ENCODE measurements at places on chromosomes 7 and 10.
A peak's percentile ranks its signal among the peaks of the same experiment; 100 is the strongest.

- DNase-seq: no peak
These were observed 13.9 kb downstream of the TMEM176A start for GRCh38 chr7:150814328-150815001.

GRCh38 chr7:155824227-155824886 lies 12.1 kb upstream of the SHH start:
- no peak for DNase-seq

DNA sequence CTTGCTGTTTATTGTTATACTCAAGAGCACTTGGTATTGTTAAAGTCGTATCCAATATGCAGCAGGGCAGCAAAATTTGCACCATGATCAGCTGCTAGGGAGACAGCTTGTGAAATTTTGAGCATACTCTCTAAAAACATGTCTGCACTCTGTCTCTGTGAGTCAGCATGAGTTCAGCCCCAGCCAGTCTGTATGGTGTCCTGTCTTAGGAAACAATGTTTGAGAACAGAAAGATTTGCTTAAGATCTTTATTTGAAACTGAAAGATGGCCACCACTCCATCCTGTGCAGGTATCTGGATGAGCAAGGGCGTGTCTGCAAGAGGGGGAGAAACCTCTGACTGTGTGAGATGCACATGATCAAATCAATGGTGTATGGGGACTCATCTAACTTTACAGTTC lies 97.1 kb downstream of the GNAI1 start:
- DNase-seq: no peak

- no peak for DNase-seq
These were observed 71.3 kb downstream of the AP3M1 start for GRCh38 chr10:74079028-74079935.

GRCh38 chr7:7512861-7513597 lies 22.6 kb downstream of the COL28A1 start:
- DNase-seq: no peak

DNA sequence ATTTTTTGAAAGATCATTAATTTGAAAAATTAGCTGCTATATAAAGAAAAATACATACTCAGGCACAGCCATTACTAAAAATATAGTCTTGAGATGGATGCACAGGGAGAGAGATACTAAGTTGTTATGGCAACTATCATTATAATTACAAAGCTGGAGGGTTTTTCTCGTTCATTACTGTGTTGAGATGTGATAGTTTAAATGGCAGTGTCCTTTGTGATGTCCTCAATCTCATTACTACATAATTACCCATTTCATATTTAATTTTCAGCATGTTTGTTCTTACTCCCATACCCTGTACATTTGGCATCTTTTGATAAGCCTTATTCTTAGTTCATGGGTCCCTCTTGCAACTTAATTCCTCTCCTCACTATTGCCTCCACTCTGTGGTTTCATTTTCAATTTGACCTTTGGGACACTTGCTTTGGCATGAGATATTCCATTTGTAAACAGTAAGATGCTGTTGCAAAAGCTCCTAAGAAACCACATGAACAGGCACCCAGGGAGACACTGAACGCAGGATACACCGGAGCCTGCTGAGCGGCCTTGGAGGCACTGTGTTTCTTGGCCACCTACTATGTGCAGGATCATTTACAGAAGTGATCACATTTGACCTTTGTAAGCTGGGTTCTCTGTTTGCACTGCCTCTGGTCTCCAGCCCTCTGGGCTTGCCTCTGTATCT lies 4.8 kb upstream of the CPXM2 start:
- DNase-seq: no peak

GRCh38 chr7:47088329-47089067 lies 493.4 kb downstream of the TNS3 start:
- DNase-seq: peak; percentile 1

DNA sequence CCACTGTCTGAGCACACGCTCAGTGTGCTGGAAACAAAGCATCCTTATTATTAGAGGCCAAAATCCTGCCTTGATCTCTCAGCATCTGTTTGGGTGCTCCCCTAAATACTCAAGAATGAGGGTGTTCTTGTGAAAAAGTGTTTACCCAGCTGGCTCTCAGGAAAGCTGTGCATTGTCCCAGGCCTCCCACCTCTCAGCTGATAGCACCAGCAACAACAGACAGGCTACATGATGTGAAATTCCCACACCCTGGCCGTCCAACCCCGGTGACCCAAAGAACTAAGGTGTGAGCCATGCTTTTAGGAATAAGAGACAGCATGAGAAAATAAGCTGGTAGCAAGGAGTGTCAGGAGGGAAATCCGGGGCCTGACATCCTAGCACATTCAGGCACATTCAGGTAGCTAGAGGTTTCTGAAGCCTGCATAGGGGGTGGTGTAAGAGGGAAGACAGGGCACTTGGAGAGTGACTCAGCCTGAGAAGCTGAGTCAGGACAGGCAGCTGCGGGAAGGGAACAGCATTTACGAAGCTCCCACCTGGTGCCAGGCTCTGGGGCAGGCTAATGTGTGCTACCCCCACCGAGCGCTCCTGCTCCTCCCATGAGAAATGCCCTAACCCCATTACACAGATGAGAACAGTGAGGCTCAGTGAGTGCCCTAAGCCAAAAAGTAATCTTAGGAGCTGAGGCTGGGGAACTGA lies 205.6 kb downstream of the GRID1 start:
- no peak for DNase-seq

DNA sequence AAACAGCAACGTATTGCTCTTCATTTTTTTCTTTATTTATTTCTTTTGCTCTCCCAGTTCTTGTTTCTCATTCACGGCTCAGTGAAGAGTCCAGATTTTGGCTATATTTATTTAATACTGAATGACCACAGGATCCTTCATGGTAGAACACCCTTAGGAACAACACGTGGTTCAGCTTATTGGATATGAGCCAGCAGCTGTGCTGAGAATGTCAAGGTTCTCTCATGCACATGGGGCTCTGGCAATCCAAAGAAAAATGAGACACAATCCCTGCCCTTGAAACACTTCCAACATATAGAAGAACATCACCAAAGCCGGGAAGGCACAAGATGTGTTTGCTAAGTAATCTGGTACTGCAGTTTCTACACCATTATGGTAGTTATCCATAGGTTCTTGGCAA lies 852.9 kb downstream of the SORCS1 start:
- DNase-seq: no peak

DNA sequence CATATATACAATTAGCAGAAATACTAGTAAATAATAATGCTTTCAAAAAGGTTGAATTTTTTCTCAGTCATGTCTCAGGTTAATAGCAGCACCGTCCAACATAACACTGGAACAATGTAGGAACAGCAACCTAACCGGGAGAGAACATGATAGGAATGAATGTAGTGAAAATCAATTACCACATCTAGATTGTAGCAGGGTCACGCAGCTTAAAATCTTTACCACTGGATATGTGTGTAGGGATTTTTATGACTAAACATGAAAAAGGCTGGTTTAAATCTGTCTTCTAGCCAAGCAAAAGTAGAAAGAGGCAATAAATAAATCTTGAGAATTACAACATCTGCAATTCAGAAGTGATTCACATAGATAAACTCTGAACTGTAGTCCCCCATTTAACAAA lies 326.0 kb downstream of the DGKB start:
- no peak for DNase-seq

GRCh38 chr7:157651366-157652160 lies 314.8 kb downstream of the DNAJB6 start:
- DNase-seq: no peak

DNA sequence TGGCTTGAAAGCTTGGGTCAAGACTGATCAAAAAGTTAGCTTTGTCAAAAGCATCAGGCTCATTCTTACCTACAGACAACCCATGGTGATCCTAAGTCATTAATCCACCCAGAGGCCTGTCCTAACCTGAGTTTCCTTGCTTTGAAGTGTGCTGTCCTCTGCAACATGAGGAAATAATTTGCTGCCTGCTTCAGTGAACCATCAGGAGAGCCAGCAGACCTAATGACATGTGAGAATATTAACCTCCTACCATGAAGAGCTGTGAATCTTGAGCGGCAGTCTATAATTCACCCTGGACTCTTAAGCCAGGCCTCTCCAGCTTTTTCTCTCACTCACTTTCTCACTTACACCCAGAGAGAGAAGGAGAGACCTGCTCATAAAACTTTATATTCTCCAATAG lies 590.0 kb downstream of the LRMDA start:
- no peak for DNase-seq

DNA sequence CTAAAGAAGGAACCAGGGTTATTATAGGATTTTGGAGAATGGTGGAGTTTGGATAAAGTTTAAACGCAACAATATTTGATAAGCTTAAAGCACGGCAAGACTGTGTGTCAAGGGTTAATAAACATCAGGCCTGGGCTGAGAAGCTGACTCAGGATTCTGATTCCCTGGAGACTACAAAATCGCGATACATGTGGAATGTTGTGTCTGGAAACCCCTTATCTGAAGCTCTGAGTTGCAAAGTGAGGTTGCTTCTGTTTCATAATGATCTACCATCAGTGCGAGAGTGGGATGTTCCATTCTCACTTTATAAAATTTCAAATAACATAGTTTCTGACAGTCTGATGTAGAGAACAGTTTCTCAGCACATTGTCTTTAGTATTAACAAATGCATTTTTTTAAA lies 7.8 kb downstream of the C1GALT1 start:
- no peak for DNase-seq

DNA sequence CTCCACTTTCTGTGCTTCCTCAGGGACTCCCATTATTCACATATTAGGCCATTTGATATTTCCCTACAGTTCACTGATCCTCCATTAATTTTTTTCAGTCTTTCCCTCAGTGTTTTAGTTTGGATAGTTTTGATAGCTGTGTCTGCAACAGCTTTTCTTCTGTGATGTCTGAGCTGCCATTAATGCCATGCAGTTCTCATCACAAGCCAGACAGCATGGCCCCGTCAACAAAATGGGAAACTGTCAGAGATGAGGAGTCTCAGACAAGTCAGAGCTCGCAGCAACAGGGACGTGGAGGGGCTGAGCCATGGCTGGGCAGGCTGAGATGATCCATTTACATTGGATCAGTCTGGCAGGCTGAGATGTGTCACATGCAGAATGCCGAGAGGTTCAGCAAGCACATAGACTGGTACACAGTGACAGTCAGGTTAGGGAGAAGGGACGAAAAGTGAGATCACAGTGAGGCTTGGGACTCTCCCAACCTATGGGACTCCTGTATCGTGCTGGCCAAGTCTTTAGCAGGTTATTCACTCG lies 65.4 kb downstream of the NPS start:
- no peak for DNase-seq

GRCh38 chr10:35453855-35454532 lies 117.7 kb downstream of the CCNY start:
- DNase-seq: peak; percentile 36

GRCh38 chr10:120746001-120746777 lies 105.0 kb upstream of the WDR11 start:
- DNase-seq: peak; percentile 84

DNA sequence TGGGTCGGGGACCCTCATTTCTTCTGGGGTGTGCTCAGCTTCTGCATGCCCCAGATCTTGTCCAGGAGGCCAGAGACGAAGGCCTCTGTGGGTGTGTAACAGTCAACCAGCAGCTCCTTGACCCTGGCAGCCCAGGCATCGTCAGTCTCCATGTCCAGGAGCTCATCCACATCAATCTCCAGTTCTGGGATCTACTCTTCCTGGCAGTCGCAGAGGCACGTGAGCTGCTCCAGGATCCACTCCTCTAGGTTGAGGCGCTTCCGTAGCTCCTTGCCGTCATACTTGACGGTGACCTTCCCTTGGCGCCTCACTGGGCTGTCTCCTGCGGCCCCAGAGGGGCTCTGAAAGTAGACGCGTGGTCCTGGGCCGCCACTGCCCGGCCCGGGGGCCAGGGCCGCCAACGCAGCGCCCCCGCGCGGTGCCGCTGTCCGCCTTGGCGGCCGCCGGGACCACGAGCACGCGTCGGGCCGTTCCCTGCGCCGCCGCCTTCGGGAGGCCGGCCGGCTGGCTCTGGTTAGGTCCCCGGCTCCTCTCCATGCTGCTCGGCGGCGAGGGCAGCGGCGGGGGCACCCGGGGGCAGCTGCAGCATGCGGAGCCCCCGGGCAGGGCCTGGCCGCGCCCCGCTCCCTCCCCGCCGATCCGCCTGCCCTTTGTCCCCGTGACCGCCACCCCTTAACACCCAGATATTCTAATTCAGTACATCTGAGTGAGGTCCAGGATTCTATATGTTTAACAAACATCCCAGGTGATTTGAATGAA lies 170.5 kb downstream of the SEPTIN7 start:
- no peak for DNase-seq

GRCh38 chr10:60417024-60417423 lies 27.3 kb upstream of the ANK3 start:
- no peak for DNase-seq

DNA sequence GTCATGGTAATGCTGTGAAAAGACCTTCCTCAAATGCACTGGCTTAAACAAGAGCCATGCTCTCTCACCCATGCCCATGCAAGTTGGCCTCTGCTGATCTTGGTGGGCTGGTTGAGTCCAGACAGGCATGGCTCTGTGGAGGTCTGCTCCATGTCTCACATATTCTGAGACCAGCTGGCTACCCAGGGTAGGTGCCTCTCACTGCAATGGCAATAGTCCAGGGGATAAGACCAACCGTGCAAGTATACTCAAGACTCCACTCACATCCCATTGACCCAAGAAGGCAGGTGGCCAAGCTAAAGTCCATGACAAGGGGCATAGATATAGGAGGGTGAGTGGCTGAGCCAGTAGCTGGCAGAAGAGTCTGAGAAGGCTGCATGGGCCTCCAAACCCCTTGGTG lies 14.2 kb upstream of the EBF3 start:
- no peak for DNase-seq

DNA sequence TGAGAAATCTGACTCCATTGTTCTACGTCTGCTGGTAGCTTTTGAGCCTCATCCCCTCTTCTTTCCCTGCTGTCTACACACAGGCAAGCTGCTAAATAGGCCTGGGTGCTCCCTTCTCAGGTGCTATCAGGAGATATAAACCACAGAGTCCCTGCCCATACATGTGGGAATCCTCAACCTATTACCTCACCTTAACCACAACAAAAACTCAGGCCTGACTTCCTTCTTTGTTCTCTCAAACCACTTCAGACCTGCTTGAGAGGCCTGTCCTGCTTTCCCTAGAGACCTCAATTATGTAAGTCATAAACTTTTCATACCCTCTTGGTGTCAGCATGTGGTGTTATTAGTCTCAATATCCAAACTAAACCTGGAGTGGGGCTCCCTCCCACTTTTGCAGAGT lies 75.0 kb upstream of the MAGI2 start:
- DNase-seq: no peak

GRCh38 chr7:142301299-142301698 lies 43.4 kb upstream of the PRSS58 start:
- no peak for DNase-seq

DNA sequence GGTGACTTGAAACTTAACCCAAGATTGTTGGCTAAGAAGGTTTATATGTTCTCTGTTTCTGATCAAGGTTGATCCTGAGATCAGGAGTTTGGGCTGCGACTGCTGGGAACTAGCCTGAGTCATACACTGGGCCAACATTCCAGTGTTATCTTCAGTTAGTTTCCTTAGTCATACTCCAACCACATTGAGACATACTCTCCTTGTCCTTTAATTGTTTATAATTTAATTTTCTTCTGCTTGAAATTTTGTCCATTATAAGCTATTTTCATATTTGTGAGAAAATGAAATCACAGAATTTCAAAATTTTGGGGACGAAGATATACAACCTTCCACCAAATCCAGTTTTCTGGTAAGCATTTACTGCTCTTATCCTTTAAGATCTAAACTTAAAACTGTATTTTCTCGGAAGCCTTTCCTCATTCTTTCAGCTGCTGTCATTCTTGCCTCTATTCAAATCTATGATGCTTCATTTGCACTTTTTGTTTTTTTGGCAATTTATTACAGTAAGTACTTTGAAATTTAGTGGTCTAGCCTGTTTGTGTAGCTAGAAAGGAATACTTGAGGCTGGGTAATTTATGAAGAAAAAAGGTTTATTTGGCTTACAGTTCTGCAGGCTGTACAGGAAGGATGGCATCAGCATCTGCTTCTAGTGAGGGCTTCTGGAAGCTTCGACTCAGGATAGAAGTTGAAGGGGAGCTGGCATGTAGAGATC lies 63.4 kb upstream of the POT1 start:
- no peak for DNase-seq

All from CD14-positive monocyte (primary cell).